ENCODE measurements at places on chromosomes 11 and 22.

GRCh38 chr11:111097191-111097590 is 148.3 kb upstream of the POU2AF2 start:
- DNase-seq, result no peak

DNA sequence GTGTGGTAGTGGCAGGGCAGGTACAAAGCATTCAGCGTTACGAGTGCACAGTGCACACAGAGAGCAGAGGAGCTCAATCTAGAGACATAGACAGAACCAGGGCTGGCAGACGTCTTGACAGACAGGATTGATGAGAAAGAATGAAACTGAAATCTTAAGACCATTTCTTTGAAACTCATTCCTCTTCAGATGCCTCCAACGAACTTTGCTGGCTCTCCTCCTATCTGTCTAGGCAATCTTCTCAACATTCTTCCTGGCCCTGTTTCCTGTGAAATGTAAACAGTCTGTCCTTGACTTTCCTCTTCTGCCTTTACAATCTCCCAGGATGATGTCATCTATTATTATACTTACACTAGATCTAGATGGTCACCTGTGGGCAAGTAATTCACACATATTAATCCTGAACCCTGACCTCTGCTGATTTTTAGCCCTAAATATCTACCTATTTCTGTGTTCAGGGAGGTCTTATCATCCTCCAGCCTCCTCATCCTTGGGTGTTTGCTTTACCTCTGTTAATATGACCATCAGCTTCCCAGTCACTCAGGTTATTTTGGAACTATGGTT is 119.5 kb downstream of the ENTHD1 start:
- no peak for DNase-seq

- no peak for DNase-seq
Observed at GRCh38 chr22:49087716-49088601, 739.7 kb downstream of the BRD1 start.

DNA sequence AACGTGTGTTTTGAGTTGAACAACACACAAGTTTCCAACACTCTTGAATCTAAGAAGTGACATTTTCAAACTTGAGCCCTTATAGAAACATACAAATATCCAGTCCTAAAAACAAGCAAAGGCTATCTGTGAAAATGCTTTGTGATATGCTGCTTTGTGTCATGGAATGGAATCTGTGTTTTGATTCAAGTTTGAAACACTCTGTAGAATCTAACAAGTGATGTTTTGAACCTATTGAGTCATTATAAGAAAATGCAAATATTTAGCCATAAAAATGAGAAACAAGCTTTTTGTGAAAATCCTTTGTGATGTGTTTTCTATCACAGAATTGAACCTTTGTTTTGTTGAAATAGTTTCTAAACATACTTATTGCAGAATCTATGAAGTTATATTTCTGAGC is 105.7 kb upstream of the VPREB1 start:
- no peak for DNase-seq

DNA sequence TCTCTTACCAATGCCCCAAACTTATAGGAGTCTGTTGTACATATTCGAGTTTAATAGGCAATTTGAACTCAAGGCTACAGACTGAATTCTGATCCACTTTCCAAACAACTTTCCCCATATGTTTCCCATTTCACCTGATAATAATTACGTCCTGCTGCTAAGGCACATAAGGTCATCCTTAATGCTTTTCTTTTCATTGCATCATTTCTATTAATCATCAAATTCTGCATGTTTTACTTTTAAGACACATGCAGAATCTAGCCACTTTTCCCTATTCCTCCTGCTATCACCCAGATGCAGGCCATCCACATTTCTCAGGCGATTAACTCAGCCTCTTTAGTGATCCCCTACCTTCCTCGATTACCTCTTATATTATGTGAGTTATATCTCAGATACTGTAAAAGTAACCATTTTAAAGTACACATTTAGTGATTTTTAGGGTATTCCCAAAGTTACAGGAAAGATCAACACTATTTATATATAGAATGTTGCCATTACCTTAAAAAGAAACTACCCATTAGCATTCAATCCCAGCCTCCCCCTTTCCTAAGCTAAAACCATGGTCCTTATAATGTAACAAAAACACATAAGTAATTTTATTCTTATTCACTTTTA is 14.9 kb downstream of the XKR3 start:
- no peak for DNase-seq

DNA sequence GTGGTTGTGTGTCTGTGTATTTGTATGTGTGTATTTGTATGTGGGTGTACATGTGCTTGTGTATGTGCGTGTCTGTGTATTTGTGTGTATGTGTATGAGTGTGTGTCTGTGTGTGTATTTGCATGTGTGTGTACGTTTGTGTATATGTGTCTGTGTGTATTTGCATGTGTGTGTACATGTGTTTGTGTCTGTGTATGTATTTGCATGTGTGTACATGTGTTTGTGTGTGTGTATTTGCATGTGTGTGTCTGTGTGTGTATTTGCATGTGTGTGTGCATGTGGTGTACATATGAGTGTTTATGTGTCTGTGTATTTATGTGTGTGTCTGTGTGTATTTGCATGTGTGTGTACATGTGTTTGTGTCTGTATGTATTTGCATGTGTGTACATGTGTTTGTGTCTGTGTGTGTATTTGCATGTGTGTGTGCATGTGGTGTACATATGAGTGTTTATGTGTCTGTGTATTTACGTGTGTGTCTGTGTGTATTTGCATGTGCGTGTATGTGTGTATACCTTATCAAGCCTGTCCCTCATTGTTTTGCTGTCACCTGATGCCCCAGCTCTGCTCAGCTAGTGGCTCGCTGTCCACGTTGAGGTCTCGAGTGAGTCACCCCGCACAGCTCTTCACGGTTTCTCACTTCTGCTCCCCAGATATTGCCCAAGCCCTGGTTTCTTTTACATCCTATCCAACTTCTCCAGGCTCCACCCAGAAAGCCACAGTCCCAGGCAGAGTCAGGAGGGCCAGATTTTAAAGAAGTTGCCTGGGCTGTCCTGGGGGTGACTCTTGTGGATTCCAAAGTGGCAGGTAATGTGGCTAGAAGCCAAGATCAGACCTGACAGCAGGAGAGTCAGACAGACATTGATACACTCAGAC is 15.2 kb downstream of the MB start:
- no peak for DNase-seq

GRCh38 chr11:57434640-57435546 is 8.0 kb upstream of the SLC43A3 start:
- DNase-seq, result no peak

DNA sequence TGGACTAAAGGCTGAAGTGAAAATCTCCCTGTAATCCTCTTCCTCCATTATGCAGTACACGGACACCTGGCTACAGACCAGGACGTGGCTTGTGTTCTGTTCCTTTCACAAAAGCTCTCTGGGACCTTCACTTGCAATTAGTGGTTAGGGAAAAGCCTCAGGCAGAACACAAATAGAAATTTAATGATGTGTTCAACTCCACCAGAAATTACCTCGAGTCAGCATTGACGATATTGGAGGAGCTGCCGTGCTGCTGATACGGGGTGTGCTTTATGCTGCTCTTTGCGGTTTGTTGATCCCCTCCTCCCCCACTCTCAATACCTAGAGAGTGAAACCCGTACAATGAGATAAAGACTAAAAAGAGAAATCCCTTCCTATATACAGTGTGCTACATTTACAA is 48.9 kb downstream of the POLD3 start:
- DNase-seq, result no peak

- DNase-seq, result no peak
Observed at GRCh38 chr11:17496406-17496805, 19.8 kb upstream of the ABCC8 start.

GRCh38 chr11:79471071-79471844 is 30.4 kb upstream of the TENM4 start:
- no peak for DNase-seq

- no peak for DNase-seq
Observed at GRCh38 chr22:18035751-18036150, 11.4 kb upstream of the MICAL3 start.

GRCh38 chr11:83157594-83158356 is 844 bp downstream of the PCF11 start:
- no peak for DNase-seq

GRCh38 chr11:75627906-75628668 is 40.8 kb downstream of the MAP6 start:
- no peak for DNase-seq

DNA sequence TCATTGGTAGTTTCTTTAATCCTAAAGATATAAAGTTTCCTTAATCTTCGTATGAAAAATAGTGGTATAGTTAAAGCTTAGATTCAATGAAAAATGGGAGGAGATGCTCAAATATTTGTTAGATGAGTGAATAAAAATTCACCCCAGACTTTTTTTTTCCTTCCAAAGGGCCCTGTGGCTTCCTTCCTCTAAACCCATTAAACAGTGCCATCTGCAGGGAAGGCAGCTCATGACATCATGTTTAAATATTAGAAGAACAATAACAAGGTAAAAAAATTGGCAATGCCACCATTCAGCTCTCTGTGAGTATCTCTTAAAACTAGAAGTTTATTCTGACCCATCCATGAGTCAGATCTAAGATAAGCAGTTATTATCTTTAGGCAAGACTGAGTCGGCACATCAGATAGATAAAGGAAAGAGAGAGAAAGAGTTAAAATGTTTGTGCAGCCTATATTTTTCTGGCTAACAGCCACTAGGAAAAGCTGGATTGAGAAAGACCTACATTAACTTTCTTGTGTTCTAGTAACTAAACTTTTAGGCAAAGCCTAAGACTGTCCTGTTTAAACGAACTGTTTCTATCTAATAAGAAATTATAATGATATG is 19.1 kb upstream of the OOSP1 start:
- DNase-seq, result no peak

DNA sequence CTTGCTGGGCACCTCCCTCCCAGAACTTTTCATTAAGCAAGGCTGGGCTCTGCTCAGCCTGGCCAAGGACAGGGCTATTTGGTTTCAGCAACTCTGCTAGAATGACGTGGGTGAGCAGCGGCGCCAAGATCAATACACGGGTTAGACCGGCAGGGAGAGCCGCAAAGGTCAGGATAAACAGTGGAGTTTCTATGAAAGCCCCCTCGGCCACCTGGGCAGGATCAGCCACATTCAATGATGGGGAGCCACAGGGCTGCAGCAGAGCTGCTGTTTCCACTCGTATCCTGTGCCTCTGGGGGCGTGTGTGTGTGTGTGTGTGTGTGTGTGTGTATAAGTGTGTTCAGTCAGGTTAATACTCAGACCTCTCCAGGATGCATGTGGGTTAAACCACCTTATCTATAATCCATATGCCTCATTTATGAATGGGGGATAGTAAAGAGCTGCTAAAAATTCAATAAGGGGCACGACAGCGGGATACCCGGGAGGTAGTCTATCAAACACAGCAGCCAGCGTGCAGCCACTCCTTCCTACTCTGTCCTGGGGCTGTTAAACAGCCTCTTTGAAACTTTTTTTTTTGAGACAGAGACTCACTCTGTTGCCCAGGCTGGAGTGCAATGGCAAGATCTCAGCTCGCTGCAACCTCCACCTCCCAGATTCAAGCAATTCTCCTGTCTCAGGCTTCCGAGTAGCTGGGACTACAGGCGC is 34.8 kb downstream of the MYH9 start:
- no peak for DNase-seq

DNA sequence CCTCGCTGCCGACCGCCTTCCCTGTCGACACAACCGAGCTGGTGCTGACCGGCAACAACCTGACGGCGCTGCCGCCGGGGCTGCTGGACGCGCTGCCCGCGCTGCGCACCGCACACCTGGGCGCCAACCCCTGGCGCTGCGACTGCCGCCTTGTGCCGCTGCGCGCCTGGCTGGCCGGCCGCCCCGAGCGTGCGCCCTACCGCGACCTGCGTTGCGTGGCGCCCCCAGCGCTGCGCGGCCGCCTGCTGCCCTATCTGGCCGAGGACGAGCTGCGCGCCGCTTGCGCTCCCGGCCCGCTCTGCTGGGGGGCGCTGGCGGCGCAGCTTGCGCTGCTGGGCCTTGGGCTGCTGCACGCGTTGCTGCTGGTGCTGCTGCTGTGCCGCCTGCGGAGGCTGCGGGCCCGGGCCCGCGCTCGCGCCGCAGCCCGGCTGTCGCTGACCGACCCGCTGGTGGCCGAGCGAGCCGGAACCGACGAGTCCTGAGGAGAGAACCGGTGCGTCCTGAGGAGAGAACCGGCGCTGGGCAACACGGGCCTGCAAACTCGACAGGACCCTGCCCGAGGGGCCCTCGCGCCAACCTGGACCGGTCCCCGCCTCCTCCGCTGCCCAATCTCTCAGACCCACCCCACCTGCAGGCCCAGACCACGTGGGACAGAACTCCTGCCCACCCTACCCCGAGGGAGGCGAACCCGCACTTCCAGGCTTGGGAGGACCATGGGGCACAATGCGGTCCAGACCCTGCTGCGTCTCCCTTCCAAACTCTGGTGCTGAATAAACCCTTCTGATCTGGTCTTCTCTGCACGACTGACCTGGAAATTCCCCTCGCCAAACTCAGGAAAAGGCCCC is 866 bp downstream of the GP1BB start:
- DNase-seq, result no peak

- no peak for DNase-seq
Observed at GRCh38 chr11:10893714-10894151, 35.9 kb upstream of the ZBED5 start.

GRCh38 chr22:36753120-36753802 is 22.7 kb downstream of the IFT27 start:
- no peak for DNase-seq

GRCh38 chr11:7170431-7170830 is 81.3 kb upstream of the SYT9 start:
- DNase-seq, result no peak

DNA sequence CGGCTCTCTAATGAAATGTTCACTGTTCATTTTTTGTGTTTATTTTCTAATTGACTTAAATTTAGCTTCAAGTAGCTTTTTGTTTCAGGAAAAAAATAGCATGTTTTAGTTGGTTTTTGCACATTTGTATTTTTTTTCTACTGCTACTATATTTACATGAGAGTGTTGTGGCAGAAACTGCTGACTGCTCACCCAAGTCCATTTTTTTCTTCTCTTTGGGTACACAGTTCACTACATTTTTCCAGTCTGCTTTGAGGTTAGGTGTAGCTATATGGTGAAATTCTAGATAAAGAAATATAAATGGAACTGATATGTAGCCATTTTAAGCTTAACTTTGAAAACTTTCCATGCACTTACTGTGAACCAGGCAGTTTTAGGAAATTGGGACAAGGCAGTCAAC is 216.7 kb upstream of the C11orf87 start:
- no peak for DNase-seq

- no peak for DNase-seq
Observed at GRCh38 chr11:18775492-18776292, 15.9 kb downstream of the PTPN5 start.

GRCh38 chr11:42972741-42973140 is 339.1 kb upstream of the API5 start:
- DNase-seq, result no peak

DNA sequence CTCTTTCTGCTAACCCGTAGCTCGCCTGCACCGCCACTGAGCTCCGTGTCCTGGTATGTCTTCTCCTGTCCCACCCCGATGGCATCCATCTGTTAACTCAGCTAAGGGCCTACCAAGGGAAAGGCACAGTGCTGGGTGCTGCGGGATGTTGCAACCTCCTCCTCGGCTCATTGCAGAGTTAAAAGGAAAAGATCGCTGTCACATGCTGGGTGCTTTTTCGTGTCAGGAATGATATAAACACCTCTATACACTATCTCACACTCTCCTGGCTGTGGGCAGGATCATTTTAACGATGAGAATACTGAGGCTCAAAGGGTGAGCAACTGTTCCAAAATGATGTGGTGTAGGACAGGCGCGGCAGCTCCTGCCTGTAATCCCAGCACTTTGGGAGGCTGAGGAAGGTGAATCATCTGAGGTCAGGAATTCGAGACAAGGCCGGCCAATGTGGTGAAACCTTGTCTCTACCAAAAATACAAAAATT is 10.1 kb downstream of the TXN2 start:
- DNase-seq, result no peak

GRCh38 chr11:17861036-17861755 is 126.6 kb downstream of the KCNC1 start:
- no peak for DNase-seq
